HFFc6 (cell line): ENCODE measurements at places on chromosomes 1 and 21.

DNA sequence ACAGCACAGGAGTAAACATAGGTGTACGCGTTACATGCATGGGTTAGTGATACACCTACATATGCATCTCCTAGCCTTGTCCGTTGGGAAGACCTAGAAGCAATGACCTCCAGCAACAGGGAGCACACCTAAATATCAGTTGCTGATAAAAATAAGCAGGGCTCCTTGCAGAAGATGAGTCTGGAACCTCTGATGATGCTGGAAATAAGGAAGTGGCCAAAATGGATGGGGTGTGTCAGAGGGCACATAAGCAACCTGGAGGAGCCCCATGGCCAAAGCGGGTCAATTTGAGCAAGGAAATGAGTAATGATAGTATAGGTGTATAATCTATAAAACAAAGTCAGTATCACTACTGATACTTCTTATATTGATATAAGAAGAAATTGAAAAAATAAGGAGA lies 13.7 kb downstream of the ADARB1 start:
- no peak for DNase-seq

DNA sequence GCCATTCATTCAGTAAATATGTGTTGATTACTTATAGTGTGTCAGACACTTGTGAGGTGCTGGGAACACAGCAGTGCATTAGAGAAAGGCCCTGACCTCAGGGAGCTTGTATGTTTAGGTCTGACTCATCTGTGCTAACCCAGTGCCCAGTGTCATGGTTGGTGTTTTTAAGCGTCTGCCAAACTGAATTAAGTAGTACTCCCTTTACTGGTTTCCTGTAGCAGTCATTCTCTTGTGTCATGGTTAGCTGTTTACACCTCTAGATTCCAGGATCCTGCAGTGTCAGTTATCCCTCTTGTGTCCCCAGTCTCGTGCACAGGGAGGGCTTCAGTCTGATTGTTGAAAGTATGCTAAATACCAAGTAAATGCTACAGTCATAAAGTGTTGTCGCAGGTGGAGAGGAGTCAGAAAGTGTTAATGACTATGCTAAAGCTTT lies 14.2 kb downstream of the UCK2 start:
- peak; percentile 17 for DNase-seq

DNA sequence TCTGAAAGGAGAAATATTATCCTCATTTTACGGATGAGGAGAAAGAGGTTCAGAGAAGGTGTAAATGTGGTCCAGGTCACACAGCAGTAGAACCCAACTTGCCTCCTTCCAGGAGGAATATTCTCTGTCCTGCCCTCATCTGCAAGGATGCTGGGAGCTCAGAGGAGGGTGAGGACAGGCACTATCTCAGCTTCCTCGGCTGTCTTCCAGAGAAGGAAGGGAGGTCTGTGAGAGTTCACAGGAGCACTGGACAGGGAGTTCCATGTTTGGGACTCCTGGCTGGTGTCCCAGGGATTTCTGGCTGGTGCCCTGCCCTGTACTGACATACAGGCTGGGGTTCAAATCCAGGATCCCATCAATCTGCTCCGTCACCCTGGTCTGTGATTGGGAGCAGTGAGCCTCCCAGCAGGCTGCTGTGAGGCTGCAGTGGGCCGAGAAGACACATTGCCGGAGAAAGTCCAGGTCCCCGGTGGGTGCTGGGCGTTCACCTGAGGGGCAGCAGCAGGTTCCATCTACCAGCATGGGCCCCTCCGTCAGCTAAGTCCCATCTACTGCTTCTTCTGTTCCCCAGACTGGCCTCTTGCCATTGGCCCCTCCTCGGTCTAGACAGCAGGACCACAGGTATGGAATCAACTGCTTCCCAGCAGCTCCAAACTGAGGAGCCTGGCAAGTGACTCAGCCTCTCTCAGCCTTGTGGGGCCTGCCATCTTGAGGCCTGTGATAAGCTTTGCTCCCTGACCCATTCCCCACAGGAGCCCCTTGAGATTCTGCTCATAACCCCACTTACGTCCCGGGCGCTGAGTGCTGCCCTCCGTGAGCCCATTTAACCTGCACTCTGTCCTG lies 8.5 kb upstream of the BSND start:
- DNase-seq = no peak

DNA sequence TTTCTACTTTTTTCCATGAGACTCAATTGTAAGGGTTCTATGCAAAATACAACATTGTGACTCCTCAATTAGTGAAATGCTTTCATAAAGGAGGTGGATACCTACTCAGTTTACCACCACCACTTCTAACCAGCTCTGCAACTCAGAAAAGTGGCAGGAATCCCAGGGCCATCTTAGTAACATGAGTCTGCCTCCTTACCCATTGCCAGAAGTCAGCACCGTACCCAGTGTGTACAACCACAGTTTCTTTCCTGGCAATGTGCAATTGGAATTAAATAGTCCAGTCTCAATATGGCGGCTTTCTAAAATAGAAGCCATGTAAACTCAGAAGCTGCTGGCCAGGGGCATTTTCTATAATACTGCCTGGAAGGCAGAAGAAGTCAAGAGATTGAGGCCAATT lies 32.1 kb downstream of the TESK2 start:
- DNase-seq = no peak

DNA sequence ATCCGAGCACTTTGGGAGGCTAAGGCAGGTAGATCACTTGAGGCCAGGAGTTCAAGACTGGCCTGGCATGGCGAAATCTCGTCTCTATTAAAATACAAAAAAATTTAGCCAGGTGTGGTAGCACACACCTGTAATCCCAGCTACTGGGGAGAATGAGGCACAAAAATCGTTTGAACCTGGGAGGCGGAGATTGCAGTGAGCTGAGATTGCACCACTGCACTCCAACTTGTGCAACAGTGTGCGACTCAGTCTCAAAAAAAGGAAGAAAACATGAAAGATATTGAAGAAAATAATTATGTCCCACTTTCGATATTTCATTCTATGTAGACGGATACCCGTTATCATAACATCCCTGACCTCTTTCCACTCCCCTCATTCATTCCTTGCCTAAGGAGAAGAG lies 19.2 kb downstream of the TUT4 start:
- DNase-seq = no peak
